ENCODE measurements at places on chromosomes 5 and 9.

- no peak for DNase-seq
These were observed 79.9 kb upstream of the ANKRD55 start for GRCh38 chr5:56313004-56313531.

DNA sequence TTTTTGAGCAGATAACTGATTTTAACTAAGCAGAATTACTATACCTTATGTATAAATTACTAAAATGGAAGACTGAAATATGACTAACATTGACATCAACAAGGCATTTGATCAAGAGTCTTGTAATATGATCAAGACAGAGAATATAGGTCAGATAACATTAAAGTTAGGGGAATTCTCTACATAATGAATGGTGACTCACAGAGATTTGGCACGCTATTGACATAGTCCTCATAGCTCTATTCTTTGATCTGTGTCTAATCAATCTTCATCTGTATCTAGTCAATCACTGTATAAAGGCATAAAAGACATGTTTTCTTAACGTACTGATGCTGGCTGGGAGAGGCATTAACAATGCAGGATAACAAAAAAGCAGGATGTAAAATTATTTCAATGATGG, 17.4 kb downstream of the ABITRAM start:
- no peak for DNase-seq

GRCh38 chr9:71609448-71609830, 158.9 kb downstream of the CEMIP2 start:
- no peak for DNase-seq

DNA sequence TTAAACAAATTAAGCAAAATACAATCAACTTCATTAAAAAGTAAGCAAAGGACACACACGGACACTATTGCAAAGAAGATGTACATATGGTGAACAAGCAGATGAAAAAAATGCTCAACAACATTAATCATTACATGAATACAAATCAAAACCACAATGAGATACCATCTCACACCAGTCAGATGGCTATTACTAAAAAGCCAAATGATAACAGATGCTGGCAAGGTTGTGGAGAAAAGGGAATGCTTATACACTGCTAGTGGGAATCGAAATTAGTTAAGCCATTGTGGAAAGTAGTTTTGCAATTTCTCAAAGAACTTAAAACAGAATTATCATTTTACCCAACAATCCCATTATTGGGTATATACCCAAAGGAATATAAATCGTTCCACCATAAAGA, 636.2 kb upstream of the ST8SIA4 start:
- no peak for DNase-seq

DNA sequence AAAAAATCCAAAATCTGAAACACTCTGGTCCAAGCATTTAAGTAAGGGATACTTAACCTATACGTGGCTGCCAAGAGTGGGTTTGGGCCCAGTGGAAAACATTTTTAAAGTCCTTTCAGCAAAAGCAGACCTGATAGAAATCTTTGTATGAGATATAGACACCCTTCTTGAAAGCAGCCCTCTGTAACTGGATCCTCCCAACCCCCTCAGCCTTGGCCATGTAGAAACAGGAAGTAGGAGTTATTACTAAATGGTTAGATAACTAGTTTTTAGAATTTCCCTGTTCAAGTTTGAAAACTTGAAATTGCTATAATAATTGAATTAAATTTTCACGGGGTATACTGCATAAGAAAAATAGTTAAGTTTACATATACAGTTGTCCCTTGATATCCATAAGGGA, 111.3 kb upstream of the PCA3 start:
- no peak for DNase-seq

DNA sequence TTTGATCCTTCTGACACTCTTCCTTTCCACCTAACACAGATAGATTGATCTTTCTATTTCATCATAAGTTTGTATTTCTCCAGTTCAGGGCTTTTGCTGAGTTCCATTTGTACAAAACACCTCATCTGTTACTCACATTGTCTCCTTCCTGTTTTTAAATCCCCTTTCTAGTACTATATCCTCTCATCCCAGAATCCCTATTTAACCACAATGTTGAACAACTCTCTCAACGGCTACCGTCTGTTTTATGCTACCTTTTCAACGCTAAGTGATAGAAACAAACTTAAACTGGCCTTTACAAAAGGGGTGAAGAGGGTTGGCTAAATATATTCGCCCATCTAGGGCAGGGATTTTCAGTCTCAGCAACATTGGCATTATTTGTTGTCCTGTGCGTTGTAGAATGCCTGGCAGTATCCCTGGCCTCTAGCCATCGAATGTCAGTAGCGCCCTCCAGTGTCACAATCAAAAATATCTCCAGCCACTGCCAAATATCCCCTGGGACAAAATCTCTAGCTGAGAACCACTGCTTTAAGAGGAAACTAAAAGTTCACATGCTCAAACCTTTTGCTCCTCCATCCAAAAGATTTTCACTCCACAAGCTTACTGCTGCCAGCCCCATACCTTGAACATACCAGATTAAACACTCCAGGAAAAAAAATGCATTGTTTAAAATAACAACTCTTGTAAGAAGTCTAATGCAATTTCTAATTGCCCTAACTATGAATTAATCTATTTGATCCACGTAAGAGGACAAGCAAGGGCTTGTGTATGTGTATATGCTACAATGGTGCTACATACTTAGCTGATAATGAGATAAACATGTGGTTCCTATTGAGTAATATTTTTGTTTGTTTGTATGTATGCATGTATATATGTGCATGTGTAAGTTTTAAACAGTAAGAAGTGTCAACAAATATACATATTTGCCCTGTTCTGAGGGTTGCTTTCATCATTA, 344.0 kb downstream of the PTPRD start:
- no peak for DNase-seq

DNA sequence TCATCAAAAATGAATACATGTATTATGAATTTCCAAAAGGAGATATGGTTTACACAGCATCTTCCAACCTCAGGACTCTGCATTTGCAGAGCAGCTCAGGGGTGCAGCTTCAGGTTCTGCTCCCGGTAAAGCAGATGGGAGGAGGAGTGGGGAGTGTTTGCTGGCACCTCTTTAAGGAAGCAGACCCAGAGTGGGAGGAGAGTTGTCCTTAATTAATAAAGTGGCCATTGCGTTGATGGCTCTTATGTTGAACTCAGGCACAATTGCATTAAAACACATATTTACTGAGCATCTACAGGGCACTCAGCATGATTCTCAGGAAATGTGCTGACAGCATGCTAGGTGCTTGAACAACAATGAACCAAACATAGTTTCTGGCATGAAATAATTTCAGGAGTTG, 121.0 kb downstream of the PDZD2 start:
- DNase-seq: no peak

- no peak for DNase-seq
These were observed 49.6 kb downstream of the NIPAL4 start for GRCh38 chr5:157509587-157509986.

DNA sequence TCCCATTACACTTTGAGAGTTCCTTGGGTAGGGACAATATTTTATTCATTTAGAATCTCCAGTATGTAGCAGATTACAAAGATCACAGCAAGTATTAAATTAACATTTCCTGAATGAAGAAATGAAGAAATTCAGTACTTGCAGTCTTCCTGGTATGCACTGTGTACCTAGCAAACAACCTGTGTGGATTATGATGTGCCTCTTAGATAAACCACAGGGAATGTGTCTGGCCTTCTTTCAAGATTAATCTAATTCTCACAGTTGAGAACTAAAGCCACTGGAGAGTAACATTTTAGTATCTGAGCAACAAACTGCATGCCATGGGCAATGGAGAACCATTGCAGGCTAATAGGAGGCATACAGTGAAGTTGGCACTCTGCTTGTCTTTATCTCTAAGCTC, 199.4 kb downstream of the AP3B1 start:
- DNase-seq: no peak

DNA sequence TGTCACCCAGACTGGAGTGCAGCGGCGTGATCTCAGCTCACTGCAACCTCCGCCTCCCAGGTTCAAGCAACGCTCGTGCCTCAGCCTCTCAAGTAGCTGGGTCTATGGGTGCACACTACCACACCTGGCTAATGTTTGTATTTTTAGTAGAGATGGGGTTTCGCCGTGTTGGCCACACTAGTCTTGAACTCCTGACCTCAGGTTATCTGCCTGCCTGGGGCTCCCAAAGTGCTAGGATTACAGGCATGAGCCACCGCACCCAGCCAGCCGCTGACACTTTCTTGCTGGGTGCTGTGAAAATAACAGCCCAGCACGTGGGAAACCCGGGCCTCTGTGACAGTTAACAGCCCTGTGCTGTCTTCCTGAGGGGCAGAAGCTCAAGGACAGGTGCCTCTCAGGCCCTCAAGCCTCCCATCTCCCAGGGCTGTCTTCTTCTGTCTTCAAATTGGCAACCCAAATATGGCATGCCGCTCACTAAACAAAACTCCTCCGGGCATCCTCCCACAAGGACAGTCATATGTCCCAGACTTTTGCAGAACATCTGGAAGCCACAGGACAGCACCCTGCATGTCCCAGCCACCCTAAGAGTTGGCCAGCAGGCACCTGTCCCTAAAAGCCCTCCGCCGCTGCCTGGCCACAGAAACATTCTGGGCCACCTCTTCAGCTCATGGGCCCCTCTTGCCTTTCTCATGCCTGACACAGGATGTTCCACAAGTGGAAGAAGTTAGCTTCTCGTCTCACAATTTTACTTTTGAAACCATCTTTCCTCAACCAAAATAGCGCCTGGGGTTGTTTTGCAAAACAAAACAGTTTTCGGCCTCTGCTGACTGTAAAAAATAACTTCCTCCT, 233.6 kb downstream of the SYK start:
- no peak for DNase-seq

DNA sequence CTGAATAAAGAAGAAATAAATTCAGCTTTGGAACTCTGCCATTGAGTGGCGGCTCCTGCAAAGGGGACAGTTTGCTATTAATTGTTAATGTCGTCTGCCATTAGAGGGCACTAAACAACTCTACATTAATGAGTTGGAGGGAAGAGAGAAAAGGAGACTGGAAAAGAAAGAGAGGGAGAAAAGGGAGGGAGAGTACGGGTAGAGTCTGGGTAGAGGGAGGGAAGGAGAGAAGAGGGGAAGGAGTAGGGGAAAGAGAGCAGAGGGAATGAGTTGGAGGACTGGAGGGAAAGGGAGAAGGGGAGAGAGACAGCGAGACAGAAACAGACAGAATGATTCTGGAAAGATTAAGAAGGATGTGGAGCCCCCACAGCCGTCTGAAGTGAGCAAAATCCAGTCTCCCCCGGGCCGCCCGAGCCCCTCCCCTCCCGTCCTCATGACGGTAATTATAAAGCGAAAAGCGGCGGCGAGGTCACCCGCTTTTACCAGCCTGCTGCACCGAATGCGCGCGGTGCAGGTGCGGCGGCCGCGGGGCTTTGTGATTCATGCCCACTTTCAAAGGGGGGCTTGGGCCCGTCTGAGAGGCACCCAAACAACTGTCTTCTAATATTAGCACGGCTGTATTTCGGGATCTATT, 1.9 kb upstream of the FST start:
- no peak for DNase-seq

- DNase-seq: no peak
These were observed 166.8 kb downstream of the HSD17B3 start for GRCh38 chr9:96135076-96135752.

- no peak for DNase-seq
These were observed 49.6 kb downstream of the ANKDD1B start for GRCh38 chr5:75660678-75661465.

GRCh38 chr5:16726538-16726946, 109.7 kb upstream of the RETREG1 start:
- DNase-seq: no peak

GRCh38 chr5:145111420-145111819, 723.7 kb downstream of the PRELID2 start:
- DNase-seq: no peak

GRCh38 chr5:83162601-83163000, 85.3 kb downstream of the XRCC4 start:
- no peak for DNase-seq

DNA sequence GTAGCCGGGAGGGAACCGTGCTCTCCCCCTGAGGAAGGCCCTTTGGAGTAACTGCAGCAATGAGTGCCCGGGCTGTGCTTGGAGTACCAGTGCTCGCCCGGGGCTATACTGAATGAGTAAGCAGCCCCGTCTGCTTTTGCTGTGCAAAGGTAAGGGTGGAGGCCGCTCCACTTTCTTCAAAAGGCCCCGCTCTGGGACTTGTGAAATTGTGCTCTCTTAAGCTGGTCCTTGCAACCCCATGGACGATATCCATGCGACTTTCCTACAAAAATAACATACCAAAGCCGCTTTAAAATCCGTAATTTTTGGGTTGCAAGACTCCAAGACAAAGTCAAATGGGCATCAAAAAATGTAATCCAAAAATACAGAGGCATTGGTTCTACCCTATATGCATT, 578 bp upstream of the TNFAIP8 start:
- no peak for DNase-seq

- DNase-seq: no peak
These were observed 232.9 kb downstream of the ARRDC3 start for GRCh38 chr5:91150234-91150633.

GRCh38 chr5:73605223-73606087, 20.5 kb upstream of the ARHGEF28 start:
- no peak for DNase-seq

- DNase-seq: no peak
These were observed 62.0 kb upstream of the ASS1 start for GRCh38 chr9:130382636-130383349.

- DNase-seq: no peak
These were observed 77.2 kb downstream of the ITGA1 start for GRCh38 chr5:52864884-52865283.

DNA sequence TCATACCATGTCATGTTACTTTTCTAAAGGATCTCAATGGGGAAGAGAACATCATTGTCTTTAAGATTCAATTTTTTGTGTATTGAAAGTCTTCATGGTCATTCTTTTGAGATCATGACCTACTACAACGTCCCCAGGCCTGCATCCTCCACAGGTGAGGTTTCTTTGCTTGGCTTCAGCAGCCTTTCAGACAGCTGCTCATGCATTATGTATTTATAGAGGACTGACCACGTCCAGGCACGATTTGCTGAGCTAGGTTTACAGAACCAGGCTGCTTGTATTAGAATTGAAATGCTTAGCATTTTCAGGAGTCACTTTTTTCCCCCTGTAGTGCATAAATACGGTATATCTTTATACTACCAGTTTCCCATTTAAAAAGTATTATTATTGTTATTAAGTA, 70.4 kb downstream of the LIX1 start:
- no peak for DNase-seq

DNA sequence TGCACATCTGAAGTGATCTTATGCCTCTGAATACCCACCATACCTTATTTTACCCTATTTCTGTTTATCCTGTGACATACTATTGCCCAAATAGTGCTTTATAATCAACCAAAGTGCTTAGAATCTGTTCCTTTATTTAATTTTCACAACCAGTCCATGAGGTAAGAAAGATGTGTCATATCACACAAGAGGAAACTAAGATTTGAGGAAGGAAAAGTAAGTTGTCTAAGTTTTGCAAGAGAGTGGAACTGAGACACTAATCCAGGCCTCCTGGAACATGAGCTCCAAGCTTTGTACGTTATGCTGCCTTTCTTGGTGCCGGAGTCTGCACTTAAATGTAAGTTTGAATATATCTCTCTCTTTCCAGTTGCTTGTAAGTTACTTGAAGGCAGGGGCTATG, 17.2 kb downstream of the KDM3B start:
- DNase-seq: no peak

GRCh38 chr5:167764641-167765289, 526.7 kb upstream of the WWC1 start:
- no peak for DNase-seq

Data from esophagus squamous epithelium (tissue), 5 donors.